Activated naive CD4-positive, alpha-beta T cell treated with anti-CD3 and anti-CD28 coated beads, Interleukin-2, amount 50 U/mL, for 16 hours (primary cell): ENCODE measurements at places on chromosomes 7 and 10.

DNA sequence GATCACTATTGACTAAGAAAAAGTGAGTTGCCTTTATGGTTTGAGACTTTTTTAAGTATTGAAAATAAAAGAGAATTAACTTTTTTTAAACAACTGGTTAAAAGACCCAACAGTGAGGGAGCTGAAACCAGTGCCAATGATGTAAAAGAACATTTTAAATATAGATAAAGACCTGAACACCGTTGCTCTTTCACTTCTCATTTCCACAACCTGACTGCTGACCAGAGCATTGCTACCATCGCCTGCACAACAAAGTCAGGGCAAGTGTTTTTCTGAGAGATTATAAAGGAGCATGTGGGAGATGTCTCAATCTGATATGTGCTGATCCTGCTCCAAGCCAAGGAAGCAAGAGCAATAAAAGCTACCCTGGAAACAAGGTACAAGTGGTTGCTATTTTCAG, 34.7 kb downstream of the IMMP2L start:
- no peak for DNase-seq

GRCh38 chr7:139655305-139655704, 122.5 kb downstream of the HIPK2 start:
- DNase-seq, result no peak

DNA sequence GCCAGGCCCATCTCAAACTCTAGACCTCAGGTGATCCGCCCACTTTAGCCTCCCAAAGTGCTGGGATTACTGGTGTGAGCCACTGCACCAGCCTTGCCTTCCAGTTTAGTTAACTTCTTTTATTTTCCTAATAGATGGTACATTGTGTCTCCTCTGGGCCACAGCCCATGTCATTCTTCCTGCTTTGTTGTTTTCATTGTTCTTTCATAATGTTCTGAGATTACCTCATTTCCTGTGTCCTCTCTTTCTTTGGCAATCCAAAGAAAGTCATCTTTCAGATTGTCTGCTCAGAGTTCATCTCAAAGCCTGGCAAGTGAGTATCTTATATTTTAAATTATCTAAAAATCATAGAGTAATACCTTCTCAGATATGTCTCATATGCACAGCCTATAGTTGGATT, at the start of gene OLAH:
TSS of gene OLAH (plus strand) at position 270 of the 400 bp plus-strand sequence. CDS start 3,346 bp downstream, outside the sequence.
- DNase-seq, result no peak

GRCh38 chr7:47663213-47663612, 81.3 kb upstream of the TNS3 start:
- DNase-seq, result no peak

DNA sequence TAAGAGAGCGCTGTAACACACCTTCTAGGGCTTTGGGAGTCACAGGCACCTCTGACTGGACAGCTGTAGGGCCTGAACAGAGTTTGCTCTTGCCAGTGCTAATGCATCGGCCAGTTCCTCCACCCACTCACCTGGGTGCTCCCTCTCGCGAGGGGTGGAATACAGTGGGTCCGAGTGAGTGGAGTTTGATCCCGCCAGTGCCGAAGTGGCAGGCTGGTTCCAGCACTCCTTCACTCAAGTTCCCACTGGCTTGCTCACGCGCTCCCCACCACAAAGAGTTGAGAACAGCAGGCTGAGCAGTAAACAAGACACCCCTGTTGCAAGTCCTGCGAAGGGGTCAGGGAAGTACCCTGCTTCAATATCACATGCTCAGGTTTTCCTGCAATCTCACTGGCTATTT, 91.8 kb downstream of the SNX13 start:
- DNase-seq, result no peak

DNA sequence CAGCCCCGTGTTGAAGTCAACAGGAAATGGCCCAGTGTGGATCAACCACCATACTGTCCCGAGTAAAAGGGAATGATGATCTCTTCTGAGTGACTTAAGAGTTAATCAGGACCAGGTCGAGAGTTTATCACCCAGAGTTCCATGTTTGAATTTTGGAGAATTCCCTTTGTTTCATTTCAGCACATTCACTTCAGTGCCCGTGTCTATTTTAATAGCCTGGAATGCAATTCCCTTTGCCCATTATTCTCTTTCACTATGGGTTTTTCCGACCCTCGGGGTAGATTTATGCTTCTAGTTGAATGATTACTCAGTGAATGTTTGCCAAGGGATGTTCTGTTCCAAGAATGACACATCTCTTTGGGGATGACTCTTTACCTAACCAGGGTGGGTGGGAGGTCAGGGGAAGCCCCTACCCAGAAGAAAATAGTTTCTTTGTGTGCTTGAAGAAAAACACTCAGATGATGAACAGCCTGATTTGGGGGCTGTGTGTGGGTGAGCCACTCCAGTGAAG, 594.9 kb downstream of the INHBA start:
- DNase-seq, result no peak

DNA sequence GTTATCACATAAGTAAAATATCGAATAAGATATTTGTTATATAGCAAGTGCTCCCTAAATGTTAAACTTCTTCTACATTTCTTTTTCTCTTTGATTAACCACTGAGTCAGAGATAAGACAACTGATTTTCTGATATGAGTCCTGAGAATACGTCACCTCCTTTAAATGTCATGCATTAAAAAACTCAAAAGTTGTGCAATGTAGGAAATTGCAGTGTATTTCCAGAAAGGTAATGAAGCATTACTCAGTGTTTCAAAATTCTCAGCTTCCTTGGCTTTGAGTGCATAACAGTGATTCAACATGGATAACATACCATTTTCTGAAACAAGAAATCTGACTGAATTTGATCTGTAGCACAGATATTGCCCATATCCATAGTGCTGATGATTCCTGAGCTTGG, 155.8 kb downstream of the BMPER start:
- no peak for DNase-seq

- no peak for DNase-seq
Observed at GRCh38 chr7:78601728-78602127, 803.2 kb downstream of the PHTF2 start.

GRCh38 chr10:95513008-95513589, 48.1 kb downstream of the SORBS1 start:
- no peak for DNase-seq

- DNase-seq, result no peak
Observed at GRCh38 chr10:62166331-62167131, 102.1 kb downstream of the RTKN2 start.

GRCh38 chr10:70053841-70054288, 1.2 kb downstream of the MACROH2A2 start:
- no peak for DNase-seq

- no peak for DNase-seq
Observed at GRCh38 chr10:3046981-3047547, 20.3 kb upstream of the PFKP start.

DNA sequence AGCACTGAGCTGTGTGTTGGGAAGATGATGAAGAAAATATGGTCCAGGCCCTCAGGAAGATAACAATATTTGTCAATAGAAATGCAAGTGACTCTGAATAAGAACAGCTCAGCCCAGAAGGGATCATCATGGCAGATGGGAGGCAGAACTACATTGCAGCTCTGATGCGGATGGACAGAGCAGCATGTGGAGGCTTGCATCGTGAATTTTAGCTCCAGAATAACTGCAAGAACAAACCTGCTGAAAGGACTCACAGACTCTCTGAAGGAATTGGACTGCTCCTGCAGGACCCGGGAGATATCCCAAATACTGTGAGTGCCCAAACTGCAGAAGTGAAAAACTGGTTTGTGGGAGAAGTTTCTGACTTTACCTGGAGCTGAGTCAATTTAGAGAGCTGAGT, 80.6 kb upstream of the LAMB4 start:
- no peak for DNase-seq

DNA sequence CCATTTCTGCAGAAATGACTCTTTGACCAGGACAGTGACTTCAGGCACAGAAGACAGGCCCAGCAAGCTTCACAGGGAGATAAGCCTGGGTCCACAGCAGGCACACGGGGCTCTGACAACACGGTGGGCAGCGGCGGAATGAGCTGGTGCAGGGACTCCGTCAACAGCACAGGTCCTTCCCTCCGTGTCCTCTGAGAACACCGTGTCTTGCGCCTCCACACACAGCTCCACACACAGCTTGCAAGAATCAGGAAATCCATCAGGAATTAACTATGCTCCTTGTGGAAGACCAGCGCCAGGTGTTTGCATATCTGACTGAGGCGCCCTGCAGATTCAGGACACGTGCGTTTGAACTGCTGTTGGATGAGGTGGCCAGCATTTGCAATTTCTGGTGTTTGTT, 39.6 kb downstream of the TCERG1L start:
- DNase-seq, result no peak

DNA sequence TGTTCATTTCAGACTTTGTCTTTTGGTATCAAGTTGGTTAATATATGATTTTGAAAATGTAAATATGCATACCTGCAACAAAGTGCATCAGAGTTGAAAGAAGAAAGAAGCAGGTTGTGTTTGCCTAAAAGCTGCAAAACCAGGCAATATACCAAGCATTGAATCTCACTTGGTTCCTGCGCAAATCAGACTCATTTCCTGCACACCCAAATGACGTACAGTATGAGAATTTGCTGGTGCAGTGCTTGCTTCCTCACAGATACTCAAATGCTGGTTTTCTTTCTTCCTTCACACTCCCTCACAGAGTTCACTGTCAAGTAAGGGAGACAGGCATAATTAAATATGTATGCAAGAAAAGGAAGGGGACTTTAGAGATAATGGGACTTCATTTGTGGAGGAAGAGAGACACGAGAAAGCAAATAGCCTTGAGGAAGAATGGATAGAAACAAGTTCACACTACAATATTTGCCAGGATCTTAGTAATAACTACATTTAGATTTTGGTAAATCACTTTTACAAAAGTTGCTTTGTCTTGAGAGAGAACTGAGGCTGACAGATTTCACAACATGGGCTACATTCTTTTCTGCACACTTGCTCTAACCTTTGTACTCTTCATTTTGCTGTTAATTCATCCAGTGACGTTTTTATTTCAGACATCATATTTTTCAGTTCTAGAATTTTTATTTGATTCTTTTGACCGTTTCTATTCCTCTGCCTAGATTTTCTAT, 56.9 kb upstream of the AOAH start:
- DNase-seq, result no peak

GRCh38 chr10:128550045-128550444, 423.8 kb upstream of the MKI67 start:
- DNase-seq, result no peak

- DNase-seq, result no peak
Observed at GRCh38 chr7:74320645-74321221, 31.5 kb downstream of the CLIP2 start.

DNA sequence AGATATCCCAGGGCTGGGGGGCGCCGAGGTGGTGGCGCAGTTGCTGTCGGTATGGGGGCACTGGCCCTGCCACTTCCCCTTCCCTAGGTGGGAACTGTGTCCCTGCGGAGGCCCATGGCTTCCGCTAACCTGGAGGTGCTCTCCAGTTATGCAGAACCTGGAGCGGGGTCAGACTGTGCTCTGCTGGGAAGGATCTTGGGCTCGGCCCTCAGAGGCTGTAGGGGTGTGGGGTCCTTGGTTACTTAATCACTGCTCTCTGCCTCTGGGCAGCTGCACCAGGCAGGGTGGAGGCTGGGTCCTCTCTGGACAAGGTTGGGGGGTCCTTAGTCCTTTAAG, 2.4 kb downstream of the BRI3 start:
- no peak for DNase-seq

GRCh38 chr7:33459340-33459751, 330.0 kb downstream of the BBS9 start:
- DNase-seq, result no peak

DNA sequence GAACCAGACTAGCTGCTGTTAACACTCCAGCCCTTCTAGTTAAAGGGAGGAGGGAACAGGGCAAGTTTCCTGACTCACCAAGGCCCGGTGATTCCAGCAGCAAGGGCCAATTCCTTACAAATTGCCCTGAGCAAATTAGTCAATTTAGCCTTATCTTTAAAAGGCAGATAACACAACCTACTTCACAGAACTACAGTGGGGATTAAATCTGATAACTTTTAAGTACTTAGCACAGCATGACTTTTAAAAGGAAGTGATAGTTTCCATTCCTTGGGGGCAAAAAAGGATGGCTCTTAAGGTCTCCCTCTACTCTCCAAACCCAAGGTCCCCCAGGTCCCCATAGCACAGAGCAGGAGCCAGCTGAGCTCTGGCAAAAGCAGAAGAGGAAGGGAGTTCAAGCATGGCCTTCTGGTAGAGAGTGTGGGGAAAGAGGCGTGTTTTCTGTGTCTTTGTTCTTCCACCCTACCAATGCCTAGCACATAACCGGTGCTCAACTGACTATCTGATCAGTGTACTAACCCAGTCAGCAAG, 4.0 kb downstream of the CDCA7L start:
- no peak for DNase-seq

- DNase-seq, result no peak
Observed at GRCh38 chr7:65448816-65449504, 75.3 kb downstream of the ZNF92 start.

DNA sequence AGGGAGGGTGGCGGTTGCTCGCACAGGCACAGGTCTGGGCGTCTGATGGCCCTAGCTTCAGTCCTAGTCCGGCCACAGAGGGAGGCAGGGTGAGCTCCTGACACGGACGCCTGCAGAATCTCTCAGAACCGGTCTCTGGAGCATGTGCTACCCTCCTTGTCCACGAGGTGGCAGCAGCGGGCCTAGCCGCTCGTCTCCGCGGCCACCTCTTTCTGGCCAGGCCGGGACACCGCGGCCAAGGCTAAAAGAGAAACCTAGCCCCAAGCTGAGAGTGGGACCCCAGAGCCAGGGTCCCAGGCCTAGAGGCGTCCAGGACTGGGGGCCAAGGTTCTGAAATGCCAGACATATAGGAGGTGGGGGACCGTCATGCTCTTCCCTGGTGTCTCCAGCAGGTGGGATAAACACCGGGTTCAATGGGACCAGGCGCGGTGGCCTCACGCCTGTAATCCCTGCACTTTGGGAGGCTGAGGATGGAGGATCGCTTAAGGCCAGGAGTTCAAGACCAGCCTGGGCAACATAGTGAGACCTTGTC, 3.2 kb upstream of the LAT2 start:
- DNase-seq, result peak; percentile 78

DNA sequence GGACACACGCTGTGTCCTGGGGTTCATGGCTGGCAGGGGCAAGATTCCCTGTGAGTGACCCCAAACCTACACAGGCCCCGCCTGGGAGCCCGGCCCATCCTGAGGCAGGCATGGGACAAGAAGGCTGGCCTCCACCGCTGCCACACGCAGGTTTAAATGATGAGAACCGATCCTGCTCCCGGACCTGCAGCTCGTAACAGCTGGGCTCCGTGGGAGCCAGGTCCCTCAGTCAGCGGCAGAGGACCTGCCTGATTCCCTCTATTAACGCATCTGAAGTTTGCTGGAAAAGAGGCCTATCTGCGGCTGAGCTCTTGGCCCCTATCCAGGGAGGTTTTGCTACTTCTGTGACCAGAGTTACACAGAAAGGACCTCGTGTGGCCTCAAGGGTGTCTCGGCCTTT, 112.3 kb downstream of the VIPR2 start:
- DNase-seq, result peak; percentile 3

GRCh38 chr7:66283003-66283920, 78.1 kb downstream of the TPST1 start:
- no peak for DNase-seq

GRCh38 chr10:96390460-96390864, 31.7 kb upstream of the OPALIN start:
- no peak for DNase-seq

- no peak for DNase-seq
Observed at GRCh38 chr7:45108863-45109262, 2.6 kb downstream of the TBRG4 start.
